Gastroesophageal sphincter (tissue), 4 donors: ENCODE measurements at places on chromosomes 12 and 14.

GRCh38 chr12:21651821-21652220 lies 5.8 kb downstream of the LDHB start:
- no peak for ATAC-seq

GRCh38 chr12:90216815-90217214 lies 508.2 kb upstream of the ATP2B1 start:
- no peak for ATAC-seq

GRCh38 chr14:45249856-45250575 lies 3.0 kb downstream of the MIS18BP1 start:
- no peak for ATAC-seq

GRCh38 chr14:102095871-102096568 lies 9.2 kb upstream of the HSP90AA1 start:
- no peak for ATAC-seq

DNA sequence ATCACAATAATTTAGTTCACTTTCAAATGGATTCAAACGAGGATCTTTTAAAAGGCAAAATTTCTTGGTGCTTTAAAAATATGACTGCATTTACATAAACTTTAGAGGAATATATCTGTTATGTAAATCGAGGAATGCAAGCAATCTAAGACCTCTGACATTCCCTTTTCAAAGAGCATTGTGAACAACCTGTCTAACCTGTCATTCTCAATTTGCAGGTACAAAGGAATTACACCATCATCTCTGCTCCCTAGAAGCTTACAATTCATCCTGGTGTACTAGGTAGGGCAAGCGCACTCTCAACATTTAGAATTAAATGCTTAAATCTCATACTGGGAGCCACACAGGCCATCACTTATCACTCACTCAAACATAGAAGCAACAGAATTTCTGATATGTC lies 35.6 kb downstream of the BMP4 start:
- ATAC-seq: no peak

DNA sequence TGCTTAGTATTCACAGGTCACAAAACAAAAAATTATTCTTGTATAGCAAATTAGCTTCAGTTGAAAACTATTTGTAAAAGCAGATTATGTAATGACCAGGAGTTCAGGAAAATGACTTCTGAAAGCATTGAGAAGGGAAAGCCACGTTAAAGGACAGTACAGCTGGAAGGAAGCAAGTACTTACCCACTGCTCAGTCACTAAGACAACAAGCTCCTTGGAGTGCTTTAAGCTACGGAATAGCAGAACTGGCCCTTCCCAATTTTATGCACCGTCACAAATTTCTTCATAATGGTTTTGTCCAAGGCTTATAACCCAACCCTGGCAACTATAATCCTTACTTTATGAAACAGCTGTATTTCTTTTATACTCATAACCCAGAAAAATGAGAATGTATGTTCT lies 13.0 kb upstream of the SNAPC1 start:
- no peak for ATAC-seq

- ATAC-seq: no peak
Observed at GRCh38 chr14:67602995-67603545, 3.0 kb upstream of the PIGH start.

GRCh38 chr14:74934041-74934440 lies 11.0 kb upstream of the RPS6KL1 start:
- ATAC-seq: no peak

- no peak for ATAC-seq
Observed at GRCh38 chr12:100758083-100758482, 36.5 kb upstream of the ANO4 start.

- ATAC-seq: no peak
Observed at GRCh38 chr12:1819571-1819970, 794 bp upstream of the LRTM2 start.

DNA sequence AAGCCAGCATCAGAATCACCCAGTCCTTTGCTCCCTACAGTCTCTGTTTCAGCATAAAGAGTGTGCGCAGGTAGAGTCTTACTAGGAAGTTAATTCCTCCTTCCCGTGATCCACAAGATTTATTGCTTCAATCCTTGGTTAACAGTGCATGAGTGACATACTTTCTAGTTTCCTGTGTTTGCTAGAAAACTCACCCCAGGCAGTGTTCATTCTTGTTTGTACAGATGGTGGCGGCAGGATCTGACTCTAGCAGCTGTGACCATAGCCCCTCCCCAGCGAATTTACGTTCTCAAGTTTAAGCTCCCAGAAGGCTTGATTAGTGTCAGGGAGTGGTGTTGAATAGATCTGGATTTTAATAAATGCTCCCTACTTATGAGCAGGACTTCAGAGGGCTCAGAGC lies 75.9 kb upstream of the ANO2 start:
- ATAC-seq: no peak

DNA sequence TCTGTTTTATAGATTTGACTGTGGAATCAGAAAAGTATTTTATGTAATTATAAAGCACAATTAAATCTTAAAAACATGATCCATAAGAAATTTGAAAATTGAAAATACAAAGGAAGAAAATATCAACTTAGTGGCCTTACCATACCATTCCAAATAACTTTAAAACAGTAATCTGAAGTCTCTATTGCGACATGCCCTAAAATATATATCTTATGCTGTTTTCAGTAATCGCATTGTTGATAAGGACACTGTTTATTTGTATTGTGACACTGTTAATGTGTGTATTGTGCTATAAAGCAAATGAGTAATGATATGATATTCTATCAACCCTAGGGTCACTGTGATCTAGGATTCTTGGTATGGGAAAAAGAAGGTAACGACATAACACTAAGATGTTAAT lies 7.0 kb downstream of the KLHL28 start:
- ATAC-seq: no peak

- ATAC-seq: no peak
Observed at GRCh38 chr12:67958187-67958586, 31.1 kb upstream of the IFNG-AS1 start.

GRCh38 chr12:47851303-47851952 lies 31.7 kb upstream of the HDAC7 start:
- ATAC-seq: no peak

GRCh38 chr12:15601210-15601800 lies 187.9 kb downstream of the EPS8 start:
- no peak for ATAC-seq

DNA sequence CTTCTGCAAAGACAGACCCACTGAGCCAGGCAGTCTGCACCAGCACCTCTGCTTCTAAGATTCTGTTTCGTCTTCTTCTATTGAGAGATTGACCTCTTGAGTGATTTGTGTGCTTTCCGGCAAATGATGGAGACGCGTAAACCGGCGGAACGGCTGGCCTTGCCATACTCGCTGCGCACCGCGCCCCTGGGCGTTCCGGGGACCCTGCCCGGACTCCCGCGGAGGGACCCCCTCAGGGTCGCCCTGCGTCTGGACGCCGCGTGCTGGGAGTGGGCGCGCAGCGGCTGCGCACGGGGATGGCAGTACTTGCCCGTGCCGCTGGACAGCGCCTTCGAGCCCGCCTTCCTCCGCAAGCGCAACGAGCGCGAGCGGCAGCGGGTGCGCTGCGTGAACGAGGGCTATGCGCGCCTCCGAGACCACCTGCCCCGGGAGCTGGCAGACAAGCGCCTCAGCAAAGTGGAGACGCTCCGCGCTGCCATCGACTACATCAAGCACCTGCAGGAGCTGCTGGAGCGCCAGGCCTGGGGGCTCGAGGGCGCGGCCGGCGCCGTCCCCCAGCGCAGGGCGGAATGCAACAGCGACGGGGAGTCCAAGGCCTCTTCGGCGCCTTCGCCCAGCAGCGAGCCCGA lies 703 bp downstream of the ASCL4 start:
- no peak for ATAC-seq

DNA sequence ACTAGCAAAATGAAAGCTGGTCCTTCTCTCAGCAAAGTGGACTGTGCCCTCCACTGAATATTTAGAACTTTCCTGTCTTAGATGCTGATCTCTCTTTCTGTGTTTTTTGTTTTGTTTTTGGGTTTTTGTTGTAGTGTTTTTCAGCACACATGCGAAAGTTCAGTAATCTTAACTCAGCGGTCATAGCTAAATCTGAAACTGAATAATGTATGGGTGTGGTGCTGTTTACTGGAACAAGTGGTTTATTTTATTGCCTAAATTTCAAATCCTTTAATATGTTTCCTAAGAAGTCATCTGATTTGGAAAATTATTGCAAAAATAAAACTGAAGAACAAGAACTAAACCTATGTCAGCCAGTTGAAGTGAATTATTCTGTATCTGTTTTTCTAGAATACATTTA lies 116.0 kb upstream of the LRIG3 start:
- ATAC-seq: no peak

GRCh38 chr12:34297790-34298164 lies 275.5 kb downstream of the ALG10 start:
- no peak for ATAC-seq

- ATAC-seq: no peak
Observed at GRCh38 chr12:114933428-114934160, 249.6 kb upstream of the TBX3 start.

- no peak for ATAC-seq
Observed at GRCh38 chr12:8831116-8831515, 8.7 kb downstream of the A2ML1 start.

GRCh38 chr12:66066137-66066928 lies 64.2 kb downstream of the LLPH start:
- ATAC-seq: no peak

- ATAC-seq: no peak
Observed at GRCh38 chr14:87805315-87805723, 187.7 kb downstream of the GALC start.

DNA sequence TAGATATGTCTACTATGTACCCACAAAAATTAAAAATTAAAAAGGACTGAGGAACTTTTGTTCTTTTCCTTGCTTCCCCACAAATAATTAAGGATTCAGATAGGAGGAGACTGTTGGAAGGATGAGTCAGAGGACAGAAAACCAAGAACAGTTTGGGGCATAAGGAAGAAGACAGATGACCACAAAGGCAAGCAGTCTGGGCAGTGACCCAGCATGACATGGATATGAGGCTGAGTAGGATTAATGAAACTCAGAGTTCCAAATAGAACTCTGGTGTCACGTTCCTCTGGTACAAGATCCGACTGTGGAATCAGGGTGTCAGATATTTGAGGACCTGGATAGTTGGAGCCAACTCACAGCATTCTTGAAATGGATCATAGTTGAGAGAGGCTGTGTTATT lies 89.3 kb upstream of the SLC38A4 start:
- peak; percentile 66 for ATAC-seq

GRCh38 chr14:31993521-31993951 lies 83.6 kb upstream of the ARHGAP5 start:
- ATAC-seq: no peak

DNA sequence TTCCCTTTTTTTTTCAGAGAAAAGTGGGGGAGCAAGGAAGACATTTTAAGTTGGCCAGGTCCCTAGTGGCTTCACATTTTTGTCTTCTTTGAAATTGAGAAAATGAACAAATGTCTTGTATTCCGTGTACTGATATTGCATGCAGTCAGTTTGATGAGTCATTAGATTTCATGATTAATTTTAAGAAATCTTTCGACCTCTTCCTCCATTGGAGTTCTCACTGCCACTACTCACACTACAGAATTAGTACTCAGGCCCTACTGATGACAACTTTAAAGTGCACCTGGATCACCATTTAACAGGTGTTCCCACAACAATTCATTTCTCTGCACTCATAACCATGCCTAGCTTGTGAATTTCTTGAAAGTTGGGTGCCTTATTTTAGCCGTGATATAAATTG lies 50.5 kb downstream of the SAMD4A start:
- ATAC-seq: no peak

GRCh38 chr12:3458041-3458440 lies 33.0 kb upstream of the PRMT8 start:
- no peak for ATAC-seq

DNA sequence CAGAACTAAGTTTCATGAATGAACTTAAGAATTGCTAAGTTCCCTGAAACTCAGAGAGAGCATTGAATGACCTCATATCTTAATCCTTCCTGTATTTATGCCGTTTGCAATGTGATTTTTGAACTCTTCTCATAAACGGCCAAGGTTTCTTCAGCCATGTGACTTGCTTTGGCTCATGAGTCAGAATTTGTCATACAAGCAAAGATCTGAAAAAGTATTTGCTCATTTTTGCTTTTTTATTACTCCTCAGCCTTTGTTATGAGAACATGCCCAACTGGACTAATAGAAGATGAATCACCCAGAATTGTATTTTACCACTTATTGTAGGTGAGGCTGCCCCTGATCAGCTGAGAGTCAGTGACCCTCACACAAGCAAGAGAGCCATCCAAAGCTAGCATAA lies 693.8 kb downstream of the BCL11B start:
- no peak for ATAC-seq

DNA sequence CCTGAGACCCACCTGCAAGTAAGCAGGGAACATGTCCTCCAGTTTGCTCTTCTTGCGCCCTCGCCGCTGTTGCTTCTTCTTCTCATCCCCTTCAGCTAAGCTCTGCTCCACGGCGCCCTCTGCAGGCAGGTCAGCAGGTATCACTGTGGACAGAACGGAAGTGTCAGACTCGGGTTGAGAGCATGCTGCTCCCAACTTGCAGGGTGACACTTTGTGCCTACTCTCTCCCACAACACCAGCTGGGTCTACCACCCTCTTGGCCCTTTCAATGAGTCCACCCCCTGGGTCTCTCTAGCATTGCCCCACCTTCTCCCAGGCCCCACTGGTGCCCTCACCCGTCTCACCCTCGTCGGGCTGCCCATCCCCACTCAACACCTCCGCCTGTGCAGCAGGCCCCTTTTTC lies 16.7 kb downstream of the KMT2D start:
- peak; percentile 25 for ATAC-seq

DNA sequence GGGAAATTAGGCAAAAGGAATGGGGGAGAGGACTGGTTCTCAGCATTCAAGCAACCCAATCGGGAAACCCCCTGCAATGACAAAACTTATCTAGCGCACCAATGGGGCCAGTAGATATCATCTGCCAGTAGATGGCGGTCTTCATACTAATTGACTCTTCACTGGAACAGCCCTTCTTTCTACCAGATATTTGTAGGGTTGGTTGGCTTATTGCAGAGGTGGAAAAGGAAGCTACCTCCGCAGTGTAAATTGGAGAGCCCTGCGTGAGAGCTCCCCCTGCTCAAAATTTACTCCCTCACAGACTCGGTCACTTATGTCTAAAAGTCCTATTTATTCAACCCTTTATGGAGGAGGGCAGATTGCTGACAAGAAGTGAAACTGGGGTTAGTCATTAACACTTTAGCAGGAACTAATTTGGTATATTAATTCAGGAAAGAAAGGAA lies 166.1 kb upstream of the CCND2 start:
- peak; percentile 68 for ATAC-seq

- ATAC-seq: no peak
Observed at GRCh38 chr12:12019881-12020280, 50.9 kb upstream of the BCL2L14 start.
